ENCODE measurements at places on chromosomes 6 and 20.

DNA sequence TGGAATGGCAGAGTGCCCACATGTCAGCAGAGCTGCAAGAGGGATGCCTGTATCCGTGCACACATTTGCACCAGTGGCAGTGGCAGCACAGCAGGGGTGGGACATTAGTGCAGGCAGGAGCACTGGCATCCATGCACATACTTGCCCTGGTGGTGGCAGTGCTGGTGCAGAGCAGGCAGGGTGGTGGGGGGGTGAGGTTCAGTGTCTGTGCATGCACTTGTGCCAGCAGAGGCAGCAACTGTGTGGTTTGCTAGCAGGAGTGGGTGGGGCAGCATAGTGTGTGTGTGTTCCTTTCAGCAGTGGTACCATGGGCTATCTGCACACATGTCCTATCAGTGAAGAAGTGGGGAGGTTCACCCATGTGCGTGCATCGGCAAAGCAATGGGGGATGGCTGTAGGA lies 151.6 kb downstream of the EPM2A start:
- DNase-seq: no peak

GRCh38 chr6:94727710-94728109 lies 849.6 kb upstream of the MANEA start:
- DNase-seq: no peak

- no peak for DNase-seq
Observed at GRCh38 chr6:77180326-77180725, 283.0 kb downstream of the HTR1B start.

GRCh38 chr6:39330057-39330456 lies 7.6 kb upstream of the KCNK16 start:
- DNase-seq: peak; percentile 67

DNA sequence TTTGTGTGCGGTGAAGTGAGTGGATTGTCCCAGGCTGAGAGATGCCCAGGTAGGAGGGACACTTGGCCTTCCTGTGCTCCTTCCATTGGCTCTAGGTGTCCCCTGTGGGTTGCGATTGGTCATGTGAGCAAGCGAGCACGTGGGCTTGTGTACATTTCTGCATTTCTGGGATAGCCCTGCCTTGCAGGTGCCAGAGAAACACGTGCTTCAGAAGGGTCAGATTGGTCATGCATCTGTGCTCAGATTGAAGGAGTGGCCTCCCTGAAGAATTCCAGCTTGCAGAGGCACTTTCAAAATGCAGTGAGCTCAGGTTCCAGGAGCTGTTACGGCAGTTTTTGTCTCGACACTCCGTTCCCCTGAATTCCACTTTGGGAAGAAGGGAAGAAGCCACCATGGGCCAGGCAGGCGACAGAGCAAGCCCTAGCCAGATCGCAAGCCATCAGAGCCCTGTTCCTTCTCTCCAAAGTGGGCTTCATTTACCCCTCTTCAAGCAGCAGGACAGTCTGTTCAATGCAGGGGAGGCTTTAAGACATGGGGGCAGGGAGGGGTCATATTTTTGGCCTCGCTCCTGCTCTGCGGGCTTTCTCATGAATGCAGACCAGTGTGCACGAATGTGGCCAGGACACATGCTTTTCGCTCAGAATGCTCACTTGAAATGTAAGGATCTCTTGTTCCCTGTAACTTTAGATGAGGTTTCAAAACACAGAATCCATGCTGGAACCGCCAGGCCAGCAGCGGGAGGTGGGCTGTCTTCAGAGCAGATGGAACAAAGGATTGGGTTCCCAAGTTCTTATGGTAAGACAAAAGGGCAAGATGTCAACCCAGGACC lies 78.6 kb upstream of the AKAP12 start:
- no peak for DNase-seq

DNA sequence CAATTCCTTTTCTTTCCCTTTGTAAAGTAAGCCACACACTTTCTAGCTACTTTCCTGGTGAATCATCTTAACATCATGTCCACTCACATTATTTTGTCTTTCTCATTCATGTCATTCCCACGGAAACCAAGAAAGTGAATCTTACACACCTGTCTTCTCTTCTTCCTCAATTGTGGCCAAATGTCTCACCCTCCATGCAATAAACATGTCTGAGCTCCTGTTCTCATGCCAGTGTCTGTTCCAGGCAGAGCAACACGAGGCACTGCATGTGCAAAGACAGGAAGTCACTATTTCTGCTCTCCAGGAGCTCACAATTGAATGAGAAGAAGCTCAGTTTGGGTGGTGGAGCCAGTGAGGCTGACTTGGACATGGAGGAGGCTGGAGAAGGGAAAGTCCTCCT lies 29.0 kb upstream of the TMEM244 start:
- no peak for DNase-seq

DNA sequence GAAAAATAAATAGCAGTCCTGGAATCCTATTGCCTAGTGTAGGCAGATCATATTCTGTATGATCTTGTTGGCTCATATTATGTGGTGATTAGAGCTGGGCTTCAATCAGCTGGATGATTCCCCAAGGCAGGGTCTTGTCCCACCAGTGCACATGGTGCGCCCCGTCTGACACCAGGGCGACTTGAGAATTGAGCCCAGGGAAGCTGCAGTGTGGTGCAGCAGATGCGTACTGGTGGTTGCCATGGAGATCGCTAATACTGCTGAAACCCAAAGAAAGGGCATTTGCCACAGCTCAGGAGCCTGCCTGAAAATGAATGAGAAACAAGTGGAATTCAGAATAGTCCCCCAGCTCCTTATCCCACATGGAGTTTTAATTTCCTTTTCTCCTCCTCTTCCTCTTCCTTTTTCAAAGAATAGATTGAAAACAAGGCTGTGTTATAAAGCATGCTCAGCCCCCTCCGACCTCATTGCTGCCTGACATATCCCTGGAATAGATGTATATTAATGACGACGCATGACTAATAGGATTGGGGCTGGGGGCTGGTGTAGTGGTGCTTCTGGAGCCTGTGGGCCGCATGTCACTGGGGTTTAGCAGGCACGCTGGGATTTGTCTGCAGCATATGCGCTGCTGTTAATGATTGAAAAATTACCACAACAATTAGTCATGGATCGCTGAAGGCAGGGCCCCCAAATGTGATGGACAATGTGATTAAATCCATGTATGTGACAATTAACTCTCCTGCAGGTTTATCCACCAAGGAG lies 210.5 kb downstream of the FARS2 start:
- no peak for DNase-seq

DNA sequence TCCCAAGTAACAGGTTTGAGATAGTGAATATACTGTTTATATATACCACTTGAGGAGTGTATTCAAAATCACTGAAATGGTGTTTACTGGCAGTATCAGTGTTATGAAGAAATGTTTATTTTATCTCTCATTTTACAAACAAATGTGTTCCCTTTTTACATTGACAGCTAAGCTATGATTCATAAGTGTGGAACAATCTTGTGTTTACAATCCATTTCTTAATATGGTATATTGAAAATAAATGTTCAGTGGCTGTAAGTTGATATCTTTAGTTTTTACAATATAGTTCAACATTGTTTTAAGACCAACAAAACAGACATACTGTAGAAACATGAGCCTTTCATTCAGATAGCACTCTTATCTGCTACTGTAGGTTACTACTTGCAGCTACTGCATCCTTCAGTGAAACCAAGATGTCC lies 14.3 kb downstream of the PHF3 start:
- no peak for DNase-seq

DNA sequence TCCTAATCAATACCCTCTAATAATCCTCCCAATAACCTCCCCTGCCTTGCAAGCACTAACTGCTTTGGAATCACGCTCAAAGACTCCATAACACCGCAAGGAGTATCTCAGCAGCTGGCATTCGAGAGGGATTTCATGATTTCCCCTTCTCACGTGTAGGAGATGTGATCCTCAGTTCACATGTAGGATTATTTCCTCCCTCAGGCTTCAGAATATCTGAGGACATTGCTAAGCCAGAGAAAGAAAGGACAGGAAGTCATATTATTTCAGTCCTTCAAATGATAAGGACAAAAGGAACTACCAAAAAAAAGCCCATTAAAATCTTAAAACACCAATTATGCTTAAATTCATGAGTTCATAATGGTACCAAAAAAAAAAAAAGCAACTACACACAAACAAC lies 122.9 kb downstream of the NFATC2 start:
- DNase-seq: no peak

DNA sequence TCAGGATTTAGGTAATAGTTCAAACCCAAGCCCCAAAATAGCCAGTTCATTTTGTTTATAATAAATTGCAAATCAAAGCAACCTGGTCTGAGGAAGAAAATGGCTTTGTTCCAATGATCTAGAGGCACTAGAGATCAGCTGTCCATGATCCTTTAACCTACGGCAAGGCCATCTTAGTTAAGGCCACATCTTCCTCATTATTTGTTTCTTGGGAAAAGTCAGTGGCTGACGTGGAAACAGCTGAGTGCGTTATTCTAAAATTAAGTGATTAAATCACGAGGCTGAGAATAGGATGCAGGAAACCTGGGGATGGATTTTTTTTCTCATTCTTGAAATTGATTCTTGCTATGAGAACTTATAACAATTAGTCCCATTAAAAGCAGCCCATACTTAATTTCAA lies 10.1 kb upstream of the TENT5A start:
- no peak for DNase-seq

- no peak for DNase-seq
Observed at GRCh38 chr6:14959324-14959885, 286.5 kb upstream of the JARID2 start.

DNA sequence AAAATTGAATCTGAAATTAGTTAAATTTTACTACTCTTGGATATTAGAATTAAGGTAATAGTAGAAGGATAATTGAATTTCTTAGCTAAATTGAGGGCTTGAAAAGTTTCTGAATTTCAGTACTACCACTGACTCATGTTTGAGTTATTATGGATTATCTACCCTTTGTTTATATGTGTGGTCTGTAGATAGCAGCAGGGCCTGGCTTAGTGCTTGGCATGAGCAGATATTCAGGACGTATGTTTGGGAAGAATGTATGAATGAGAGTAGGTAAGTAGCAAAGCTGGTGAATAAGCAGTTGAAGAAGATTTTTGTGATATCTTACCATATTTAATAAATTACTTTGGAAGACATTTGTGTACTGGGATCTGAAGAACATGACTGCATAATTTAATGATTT lies 152.7 kb downstream of the MACROD2 start:
- no peak for DNase-seq

DNA sequence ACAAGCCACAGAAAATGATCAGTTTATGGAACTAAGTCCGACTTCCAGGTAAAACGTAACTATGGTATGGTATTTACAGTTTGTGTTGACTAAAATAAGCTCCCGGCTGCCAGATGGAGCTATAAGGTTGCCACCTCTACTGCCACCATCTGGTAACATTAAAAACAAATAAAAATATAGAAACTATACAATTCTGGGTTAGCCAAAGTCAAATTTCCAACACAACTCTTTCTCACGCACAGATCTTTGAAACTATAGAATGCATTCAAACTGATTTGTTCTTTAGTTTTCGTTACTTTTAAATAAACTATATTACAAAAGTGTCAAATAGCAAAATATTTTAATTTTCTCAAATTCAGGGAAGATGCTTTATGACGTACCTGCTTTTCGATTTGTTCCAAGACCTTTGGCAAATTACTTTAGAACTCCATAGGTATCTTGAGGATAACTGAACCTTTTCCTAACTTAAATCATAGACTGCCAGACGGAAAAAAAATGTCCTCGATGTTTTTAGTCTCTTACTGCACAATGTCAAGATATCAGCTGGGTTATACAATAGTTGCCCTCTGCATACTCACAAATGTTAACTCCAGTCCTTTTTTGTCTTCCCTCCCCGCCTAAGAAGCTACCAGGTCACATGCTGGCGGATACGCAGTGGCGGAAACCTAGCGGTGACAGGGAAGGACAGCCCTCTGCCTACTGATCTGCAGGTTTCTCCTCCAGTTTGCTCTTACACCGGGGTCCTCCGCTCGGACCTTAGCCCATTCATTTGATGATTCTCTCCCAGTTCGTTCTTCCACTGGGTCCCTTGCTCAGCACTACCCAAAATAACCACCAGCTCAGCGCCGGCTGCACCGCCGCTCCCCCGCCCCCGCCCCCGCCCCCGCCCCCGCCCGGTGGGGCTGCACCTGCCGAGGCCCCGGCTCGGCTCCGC lies 888 bp downstream of the SLC17A5 start:
- peak; percentile 73 for DNase-seq

DNA sequence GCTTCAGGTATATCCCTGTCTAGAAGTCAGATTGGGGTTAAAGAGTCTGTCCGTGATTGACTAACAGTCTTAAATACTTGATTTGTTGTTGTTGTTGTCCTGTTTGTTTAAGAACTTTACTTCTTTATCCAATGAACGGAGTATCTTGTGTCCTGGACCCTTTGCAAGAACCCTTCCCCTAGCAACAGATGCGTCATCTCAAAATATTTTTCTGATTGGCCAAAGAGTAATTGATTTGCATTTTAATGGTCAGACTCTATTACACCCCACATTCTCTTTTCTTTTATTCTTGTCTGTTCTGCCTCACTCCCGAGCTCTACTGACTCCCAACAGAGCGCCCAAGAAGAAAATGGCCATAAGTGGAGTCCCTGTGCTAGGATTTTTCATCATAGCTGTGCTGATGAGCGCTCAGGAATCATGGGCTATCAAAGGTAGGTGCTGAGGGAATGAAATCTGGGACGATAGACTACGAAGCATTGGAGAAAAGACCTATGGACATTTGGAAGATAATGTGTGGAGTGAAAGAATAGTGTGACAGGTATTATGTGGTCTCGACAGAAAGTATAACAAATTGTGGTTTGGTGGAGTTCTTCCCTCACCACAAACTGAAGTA lies at the start of gene HLA-DRA:
HLA-DRA (plus strand) TSS at position 286 of the 613 bp plus-strand sequence; CDS start at position 350, 64 bp downstream.
- DNase-seq: peak; percentile 83

- DNase-seq: peak; percentile 66
Observed at GRCh38 chr20:63032861-63033793, 26.4 kb upstream of the BHLHE23 start.

DNA sequence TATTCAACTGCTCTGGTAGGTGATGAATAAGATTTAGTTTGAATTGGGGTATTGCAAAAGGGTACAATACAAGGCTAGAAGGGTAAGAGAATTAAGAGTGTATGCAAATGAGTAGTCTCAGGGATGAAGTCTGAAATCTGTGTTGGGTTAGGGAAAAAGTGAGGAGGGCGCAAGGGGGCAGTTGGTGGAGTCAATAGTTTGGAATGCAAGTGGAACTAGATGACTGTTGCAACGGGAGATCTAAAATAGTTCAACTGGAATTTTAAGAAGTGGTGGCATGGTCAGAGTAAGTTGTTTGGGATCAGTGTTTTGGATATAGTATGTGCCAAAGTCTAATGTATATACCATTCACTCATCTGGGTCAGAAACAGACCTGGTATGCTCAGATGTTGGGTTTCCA lies 329.6 kb downstream of the GJA1 start:
- DNase-seq: no peak

- no peak for DNase-seq
Observed at GRCh38 chr6:91659891-91660290, 1073.0 kb upstream of the MAP3K7 start.

- DNase-seq: no peak
Observed at GRCh38 chr20:1319051-1319450, 9.9 kb downstream of the SDCBP2 start.
